ENCODE measurements at places on chromosomes 4 and X.

DNA sequence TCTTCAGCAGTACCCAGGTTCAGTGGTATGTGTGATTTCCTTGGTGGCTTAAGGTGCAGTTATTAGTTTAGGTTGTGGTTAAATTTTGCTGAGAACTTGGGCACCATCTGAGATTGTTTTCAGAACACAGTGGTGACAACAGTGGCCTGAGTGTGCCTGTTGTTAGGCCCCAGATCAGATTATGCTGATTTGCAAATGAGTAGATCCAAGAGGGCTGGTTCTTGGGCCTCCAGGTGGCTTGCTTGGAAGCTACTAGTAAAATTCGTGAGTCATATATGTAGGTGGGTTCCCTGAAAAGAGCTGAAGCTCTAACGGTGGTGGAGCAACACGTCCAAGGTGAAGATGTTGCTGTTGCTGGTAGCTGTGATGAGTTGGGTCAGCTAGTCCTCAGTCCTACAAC is 2619.6 kb downstream of the PCDH7 start:
- no peak for DNase-seq

DNA sequence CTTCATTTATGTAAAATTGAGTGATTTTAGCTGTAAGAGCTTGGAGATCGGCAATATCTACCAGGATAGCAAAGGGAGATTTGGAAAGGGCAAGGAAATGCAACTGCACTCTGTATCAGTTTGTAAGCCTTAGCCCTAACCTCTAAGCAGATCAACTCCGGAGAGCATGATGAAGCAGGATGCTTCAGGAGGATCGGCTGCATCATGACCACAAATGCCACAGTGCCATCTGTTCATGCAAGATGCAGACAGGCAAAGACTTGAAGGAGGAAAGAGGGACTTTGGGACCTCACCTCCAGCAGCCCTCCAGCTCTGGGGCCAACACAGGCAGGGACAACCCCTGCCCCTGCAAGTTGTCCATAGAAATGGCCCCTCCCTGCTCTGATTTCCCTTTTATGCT is 377.6 kb upstream of the GATB start:
- no peak for DNase-seq

DNA sequence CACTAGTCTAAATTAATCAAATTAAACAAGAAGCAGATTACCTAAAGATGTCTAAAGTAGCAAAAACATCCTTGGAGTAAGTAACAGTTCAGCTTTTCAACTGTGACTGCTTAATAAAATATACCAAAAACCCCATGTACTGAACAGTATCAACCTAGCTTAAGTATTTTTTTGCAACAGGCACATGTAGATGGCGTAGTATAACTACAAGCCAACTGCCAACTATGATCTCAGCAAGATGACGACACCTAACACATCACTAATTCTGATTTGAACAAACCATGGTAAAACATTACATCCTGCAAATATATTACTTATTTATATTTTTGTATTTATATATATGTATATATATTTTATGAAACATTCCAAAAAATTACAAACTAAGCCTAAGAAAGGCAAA is 24.5 kb downstream of the DHX15 start:
- DNase-seq = no peak

DNA sequence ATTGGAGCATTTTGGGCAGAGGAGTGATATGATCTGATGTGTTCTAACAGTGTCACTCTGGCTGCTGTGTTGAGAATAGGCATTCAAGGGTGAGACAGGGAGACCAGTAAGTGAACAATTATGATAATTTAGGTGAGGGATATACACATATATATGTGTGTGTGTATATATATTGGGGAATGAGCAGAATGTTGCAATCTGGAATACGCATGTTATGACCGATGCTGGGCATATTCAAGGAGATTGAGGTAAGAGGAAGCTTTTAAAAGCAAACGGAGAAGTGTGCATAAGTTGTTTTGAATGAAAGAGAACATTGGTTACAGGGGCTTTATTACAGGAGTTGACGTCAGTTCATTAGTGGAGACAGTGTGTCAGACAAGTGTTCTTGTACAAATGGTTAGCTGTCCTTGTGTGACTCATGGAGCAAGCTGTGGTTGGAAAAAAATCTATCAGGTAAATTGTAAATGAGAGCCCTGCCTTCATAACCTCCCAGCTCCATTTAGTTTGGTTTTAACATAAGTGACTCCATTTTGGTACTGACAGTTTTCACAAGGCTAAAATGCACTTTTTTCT is 442.5 kb upstream of the LCORL start:
- DNase-seq = no peak

DNA sequence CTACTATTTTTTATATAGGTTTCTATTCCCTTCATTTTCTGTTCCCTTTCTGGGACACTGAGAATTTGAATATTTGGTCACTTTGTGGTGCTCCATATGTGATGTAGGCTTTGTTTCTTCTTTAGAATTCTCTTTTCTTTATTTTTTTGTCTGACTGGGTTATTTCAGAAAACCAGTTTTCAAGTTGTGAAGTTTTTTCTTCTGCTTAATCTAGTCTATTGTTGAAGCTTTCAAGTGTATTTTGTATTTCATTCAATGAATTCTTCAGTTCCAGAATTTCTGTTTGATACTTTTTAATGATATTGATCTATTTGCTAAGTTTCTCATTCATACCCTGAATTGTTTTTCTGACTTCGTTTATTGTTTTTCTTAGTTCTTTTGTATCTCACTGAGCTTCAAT is 96.2 kb upstream of the HAND2 start:
- no peak for DNase-seq

- no peak for DNase-seq
Measured at GRCh38 chr4:185286571-185286970, 77.2 kb downstream of the SNX25 start.

DNA sequence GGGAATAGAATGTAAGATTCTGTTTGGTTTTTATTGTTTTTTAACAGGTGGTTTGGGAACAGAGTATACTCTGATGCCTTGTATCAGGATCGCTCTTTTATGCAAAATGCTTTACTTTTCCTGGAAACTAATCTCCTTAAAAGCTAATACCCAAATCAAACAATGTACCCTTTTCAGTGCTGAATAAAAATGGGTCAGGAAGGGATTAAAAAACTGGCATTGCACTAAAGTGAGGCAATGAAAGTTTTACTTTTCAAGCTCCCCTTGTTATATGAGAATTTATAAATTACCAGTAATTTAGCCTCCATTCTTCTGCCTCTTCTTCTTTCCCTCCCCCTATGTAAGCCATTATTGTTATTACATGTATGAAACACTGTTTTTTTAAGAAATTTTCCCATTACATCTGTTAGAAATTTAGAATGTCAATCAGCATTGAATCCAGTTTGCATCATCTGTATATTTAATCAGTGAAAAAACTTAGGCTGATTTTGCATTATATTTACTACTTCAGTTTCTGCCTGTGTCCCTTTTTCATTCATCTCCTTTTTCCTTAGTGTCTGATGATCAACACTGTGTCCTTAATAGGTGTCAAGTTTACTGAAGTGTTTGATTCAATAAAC is 89.7 kb upstream of the NPNT start:
- DNase-seq = no peak

GRCh38 chr4:171983935-171984805 is 171.0 kb downstream of the GALNTL6 start:
- no peak for DNase-seq

GRCh38 chrX:24643116-24643515 is 4.0 kb downstream of the PCYT1B start:
- no peak for DNase-seq

DNA sequence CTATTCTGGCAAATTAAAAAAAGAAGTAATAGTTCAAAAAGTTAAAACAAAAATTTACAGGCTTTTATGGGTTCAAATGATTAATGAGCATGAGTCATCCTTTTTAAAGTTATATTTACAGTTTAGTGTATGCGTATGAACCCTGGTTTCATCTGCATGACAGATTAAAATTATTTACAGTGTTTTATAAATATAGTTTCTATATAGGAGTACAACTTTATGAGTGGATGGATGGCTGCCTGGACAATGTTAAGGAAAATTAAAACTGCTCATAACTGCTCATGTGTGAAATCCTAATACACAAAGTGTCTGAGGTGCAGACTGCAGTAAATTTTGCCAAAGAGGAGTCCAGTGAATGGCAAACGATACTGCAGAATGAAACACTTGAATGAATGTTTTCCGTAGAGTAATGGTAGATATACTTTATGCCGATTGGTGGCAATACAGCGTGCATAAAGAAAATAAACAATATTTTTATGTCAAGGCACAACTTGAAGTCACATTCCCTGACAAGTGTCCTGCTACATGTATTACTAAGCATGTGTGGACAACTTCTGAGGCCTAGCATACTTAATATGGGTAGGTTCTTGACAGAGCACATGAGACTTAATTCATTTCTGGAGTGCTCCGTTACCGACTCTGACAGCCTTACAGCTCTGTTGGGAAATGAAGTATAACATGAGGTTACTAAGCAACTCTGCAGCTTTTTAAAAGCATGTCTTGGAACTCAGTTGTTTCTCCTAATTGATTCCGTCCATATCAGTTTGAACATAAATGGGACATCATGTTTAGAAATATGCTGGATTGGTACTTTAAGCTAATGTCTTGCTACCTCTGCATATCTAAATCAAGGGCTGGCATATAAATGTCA is 985.6 kb upstream of the PCDH7 start:
- DNase-seq = no peak

GRCh38 chr4:83686166-83686565 is 150.3 kb downstream of the GPAT3 start:
- no peak for DNase-seq

- peak; percentile 68 for DNase-seq
Measured at GRCh38 chr4:3291969-3292570, 751 bp upstream of the RGS12 start.

GRCh38 chrX:31057291-31057690 is 14.6 kb downstream of the FTHL17 start:
- DNase-seq = no peak

GRCh38 chr4:139223682-139224317 is 46.8 kb upstream of the ELF2 start:
- no peak for DNase-seq

- DNase-seq = no peak
Measured at GRCh38 chr4:109576462-109576861, 16.4 kb downstream of the MCUB start.

DNA sequence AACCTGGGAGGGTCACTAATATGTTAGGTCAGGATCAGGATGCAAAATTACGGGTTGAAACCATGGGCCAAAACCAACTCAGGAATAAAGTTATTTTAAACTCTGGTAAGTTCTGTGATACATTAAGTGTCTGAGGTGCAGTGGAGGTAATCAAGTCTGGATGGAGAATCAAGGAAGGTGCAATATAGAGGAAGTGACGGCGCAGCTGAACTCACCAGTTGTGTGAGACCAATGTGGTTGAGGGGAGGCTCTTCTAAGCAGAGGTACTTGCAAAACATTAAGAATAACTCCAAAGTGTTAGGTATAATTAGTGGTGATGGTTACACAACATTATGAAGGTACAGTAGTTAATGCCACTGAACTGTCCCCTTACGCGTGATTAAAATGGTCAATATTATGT is 19.7 kb downstream of the GAB3 start:
- DNase-seq = no peak

GRCh38 chrX:24561121-24561520 is 86.0 kb downstream of the PCYT1B start:
- DNase-seq = no peak

DNA sequence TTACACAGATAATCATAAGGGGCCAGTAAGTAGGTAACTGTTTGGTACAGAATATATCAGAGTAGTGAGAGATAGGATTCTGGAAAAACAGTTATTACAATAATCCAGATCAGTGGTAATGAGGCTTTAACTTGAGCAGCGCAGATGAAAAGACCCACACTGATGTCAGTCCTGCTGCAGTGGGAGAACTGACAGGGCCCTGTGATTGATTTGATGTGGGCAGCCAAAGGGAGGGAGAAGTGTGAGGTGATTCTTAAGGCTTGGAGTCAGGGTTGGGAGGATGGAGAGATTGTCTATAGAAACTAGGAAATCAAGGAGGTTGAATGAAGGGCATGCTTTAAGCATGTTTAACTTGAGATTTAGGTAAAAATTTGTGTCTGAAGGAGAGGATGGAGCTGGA is 161.4 kb downstream of the VSIG4 start:
- DNase-seq = no peak

GRCh38 chr4:11268149-11268548 is 160.5 kb downstream of the HS3ST1 start:
- DNase-seq = no peak

DNA sequence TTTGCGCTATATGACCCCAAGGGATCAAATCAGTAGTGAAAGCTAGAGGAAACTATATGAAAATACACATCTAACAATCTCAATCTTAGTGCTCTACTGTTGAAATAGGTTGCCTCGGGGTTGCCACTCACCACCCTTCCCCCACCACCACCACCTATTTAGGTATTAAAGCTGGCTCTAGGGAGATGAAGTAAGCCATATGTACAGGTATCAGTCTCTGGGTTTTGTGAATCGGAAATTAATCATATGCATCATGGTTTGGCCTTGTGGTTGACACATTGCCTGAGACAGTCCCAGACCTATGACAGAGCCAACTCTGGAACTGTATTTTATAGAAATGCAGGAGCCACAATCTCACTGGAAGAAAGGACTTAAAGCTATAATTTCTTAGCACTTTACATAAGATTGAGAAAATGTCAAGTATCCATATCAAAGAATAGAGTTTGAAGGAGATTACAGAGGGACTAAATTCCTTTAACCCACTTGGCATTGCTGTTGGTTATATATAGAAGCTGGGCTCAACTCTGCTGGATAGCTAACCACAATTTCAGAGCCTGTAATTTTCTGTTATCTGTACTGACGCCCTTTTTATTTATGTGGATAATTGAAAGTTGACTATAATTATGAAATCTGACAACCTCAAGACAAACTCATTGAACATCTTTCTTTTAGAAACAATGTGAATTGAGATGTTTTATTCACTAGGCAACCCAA is 26.7 kb upstream of the BMP2K start:
- DNase-seq = no peak

DNA sequence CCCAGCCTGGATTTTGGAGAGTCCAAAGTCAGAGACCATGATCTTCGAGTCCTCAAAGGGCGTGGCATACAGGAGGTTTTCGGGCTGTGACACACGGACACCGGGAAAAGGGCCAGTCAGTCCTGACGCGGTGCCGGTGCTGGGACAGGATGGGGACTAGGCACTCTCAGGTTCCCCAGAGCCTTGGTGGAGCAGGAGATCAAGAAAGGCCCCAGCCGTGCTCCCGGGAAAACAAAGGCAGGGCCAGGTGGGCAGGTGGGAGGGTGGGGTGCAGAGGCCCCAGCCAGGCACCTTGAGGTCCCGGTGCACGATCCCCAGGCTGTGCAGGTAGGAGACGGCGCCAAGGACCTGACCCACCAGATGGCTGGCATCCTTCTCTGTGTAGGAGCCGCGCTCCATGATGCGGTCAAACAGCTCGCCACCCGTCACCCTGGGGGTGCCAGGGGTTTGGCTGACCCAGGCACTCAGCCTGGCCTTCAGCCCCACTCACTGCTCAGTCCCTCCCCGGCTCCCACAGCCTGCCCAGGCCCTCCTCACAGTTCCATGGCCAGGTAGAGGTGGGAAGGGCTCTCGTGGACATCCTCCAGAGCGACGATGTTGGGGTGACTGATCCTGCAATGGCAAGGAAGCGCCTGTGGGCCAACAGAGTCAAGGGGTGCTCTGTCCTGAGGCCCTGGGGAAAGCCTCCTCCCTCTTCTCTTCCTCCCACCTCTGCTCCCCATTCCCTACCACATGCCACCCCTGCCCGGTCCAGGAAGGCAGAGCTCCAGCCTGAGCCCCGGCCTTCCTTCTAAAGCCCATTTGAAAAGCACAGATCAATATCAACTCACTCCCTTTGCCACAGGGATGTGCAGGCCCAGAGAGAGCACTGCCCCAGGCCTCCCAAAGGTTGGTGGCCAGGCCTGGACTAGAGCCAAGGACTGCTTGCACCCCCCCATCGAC is 1.8 kb downstream of the PNCK start:
- DNase-seq = no peak
